NCI-H1105 (cell line): ENCODE measurements at places on chromosomes 4 and X.

GRCh38 chr4:104879367-104879766, 267.3 kb upstream of the TET2 start:
- no peak for DNase-seq

DNA sequence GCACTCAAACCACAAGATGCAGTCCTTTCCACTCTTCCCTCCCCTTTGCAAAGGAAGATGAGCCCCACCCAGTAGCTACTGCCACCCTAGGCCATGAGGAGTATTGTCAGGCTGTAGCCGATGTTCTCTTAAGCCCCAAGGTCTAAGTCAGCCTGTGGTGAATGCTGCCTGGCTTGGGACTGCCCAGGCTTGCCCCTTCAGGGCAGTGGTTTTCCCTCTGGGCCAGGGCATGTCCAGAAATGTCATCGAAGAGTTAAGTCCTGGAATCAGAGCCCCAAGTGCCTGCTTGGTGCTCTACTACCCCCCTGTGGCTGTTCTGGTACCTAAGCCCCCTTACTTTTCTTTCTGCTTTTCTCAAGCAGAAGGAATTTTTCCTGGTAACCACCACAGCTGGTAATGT, 11.8 kb upstream of the PGK1 start:
- DNase-seq = no peak

DNA sequence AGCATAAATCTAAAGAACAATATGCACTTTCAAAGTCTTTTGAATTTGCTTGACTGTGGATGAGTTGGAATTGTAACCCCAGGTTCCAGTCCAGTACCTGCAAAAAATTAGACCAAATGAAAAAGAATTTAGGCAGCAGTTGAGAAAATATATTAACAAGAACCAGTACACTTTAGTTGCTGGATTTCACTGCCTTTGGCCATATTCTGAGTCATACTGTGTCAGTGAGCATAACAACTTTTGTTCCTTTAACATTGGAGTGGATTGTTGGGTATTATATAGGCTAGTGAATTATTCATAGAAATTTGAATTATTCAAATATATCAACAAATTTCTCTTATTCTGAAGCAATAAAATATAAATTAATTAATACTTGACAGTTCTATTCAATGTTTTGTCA, 101.5 kb upstream of the SMAD1 start:
- no peak for DNase-seq

GRCh38 chr4:123587983-123588494, 191.4 kb downstream of the SPRY1 start:
- DNase-seq = no peak

DNA sequence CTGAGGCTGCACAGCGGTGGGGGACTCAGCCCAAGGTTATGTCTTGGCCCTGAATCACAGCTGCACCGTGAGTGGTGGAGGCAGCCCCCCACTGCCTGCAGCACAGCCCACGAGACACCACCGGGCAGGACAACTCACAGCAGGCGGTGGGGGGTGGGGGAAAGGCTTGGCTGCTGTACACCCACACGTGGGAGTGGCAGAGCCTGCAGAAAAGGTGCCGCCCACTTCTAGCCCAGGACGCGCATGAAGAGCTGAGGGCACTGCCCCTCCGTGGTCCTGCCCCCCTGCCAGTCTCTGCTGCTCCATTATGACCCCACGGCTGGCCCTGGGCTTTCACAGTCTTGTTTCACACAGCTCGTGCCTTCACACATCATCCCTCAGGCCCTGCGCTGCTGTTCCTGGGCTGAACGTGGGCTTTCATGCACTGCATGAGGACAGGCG, 40.8 kb downstream of the FGFRL1 start:
- no peak for DNase-seq

GRCh38 chr4:101973361-101973760, 182.8 kb downstream of the BANK1 start:
- DNase-seq = no peak

DNA sequence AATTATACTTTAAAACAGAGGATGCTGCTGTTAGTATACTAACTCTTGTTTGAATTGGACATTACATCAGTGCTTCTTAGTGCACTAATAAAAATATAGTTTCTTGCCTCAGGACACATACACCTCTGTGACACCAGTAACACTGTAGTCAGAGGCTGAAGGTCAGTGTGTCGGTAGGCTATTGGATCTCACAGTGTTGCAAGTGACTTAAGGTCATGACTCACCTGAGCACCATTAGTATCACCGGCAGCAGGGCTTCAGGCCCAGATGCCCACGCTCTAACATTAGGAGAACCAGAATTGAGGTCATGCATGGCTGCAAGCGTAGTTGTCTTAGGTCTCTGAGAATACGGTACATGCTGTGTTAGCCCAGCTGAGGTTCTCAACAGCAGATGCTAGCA, 15.2 kb downstream of the ETDC start:
- no peak for DNase-seq

- no peak for DNase-seq
Observed at GRCh38 chr4:21198683-21199082, 498.4 kb downstream of the PACRGL start.

DNA sequence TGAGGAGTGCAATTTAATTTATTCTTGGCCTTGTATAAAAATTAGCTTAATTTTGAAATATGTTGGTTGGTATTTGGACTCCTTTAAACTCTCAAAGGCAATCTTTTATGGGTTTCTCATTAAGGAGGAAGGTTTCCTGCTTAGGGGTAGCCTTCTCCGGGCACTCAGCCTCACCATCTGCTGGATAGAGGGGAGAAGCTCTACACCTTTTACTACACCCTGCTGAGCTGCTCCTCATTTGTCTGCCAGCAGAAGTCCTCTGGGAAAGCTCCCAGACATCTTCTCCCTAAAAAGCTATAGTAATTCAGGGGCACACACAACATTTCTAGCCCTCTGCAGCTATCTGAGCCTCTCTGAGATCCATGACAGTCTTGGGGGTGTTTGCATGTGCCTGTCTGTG, 179.1 kb downstream of the SOWAHB start:
- no peak for DNase-seq

- DNase-seq = no peak
Observed at GRCh38 chr4:2126309-2127043, 67.3 kb downstream of the NAT8L start.

- no peak for DNase-seq
Observed at GRCh38 chr4:168509786-168510185, 12.9 kb downstream of the PALLD start.

DNA sequence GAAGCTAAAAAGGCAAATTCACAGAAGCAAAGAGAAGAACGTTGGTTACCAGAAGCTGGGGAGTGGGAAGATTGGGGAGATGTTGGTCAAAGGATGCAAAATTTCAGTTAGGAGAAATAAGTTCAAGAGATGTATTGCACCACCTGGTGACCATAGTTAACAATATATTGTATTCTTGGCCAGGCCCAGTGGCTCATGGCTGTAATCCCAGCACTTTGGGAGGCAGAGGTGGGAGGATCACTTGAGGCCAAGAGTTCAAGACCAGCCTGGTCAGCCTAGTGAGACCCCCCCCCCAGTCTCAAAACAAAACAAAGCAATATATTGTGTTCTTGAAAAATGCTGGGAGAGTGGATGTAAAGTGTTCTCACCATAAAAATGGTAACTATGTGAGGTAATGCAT, 67.9 kb downstream of the TAB3 start:
- no peak for DNase-seq

DNA sequence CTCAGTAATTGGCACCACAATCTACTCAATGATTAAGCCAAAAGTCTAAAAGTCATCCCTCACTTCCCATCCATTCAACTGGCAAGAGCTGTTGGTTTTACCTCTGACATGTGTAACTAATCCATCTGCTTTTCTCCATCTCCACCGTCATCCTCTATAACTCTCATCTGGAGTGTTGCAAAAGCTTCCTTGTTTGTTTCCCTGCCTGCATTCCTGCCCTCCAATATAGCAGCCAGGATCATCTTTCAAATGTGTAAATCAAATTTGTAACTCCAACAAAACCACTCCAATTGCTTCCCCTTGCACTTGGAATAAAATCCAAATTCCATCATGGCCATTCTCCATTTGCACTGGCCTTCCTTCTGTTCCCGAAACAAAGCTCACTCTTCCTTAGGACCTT, 4.3 kb upstream of the PLAC8 start:
- DNase-seq = no peak

DNA sequence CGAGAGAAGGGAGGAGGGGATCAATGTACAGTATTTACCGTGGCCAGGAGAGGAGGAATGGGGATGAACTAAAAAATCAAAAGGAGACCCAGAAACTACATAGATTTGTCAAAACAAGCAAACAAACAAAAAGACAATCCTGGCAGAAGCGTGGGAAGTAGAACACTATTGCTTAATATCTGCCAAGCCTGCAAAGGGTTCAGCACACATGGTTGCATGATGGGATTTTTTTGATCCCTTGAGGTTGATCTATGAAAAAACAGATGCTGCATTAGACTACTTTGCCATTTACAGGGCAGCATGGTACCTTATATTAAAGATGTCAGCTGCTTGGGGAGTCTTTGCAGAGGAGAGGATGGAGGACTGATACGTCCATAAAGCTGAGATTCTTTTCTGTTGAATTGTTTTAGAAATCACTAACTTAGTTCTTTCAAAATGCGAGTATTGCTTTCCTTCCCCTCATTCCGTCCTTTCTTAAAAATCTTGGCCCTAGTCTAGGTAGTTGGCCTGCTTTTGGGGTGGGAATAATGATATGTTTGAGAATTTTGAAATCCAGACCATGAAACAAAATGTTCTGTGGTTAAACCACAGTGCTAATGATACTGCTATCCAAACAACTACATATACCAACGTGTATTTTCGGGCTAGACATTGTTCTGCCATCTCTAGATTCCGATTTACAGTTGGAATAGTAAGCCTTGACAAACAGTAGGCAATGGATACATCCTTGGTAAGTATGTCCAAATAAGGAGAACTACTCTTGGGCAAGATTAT, 39.6 kb upstream of the TMEM150C start:
- DNase-seq = no peak

GRCh38 chrX:149898554-149898953, 17.6 kb downstream of the MAGEA8 start:
- DNase-seq = no peak

GRCh38 chrX:148784856-148785255, 284.4 kb downstream of the AFF2 start:
- peak; percentile 99 for DNase-seq

DNA sequence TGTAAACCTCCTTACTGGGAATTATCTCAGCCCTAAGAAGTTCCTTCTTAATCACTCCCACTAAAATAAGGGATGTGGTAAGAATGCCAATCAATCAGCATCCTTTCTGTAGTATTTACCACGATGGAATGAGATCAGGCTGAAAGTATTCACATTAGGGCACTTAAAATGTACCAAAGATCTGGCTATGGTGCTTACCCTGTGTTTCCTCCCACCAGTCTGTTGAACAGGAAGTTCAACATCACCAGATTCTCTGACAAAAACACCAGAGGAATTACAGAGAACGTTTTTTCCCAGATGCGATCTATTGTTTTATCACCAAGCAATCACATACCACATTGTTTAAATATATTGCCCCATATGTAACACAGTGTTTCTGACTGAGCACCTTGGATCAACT, 2.1 kb upstream of the CLCN3 start:
- DNase-seq = no peak

DNA sequence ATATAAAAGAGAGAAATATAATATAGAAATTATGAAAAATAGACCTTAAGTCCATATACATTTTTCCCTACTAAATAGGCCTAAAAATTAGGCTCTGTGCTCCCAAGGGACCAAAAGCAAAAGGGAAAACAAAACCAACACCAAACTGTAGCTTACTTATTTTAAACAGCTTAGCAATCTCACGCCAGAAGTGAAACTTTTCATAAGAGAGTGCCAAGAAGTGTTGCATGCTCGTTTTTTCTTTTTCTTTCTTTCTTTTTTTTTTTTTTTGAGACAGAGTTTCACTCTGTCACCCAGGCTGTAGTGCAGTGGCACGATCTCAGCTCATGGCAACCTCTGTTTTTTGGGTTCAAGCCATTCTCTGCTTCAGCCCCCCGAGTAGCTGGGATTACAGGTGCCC, 250.4 kb downstream of the TMA16 start:
- DNase-seq = no peak

GRCh38 chrX:12567857-12568256, 223.4 kb upstream of the PRPS2 start:
- no peak for DNase-seq

- DNase-seq = no peak
Observed at GRCh38 chr4:184318852-184319251, 101.2 kb upstream of the ENPP6 start.

DNA sequence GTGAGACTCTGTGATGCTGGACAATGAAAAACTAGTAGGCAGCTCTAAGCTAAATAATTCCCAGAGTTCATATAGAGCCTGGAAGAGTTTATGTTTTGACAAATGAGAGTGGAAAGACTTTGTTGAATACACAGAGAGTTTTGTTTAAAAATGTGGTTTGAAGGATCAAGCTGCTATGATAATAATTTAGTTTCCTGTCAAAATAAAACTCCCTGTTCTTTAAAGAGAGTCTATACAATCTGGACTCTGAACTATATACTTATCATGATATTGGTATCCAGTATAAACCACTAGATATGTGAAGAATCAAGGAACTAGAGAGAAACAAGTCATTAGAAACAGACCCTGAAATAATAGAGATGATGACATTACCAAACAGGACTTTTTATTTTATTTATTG, 158.6 kb downstream of the C4orf33 start:
- DNase-seq = no peak

GRCh38 chr4:157818946-157819692, 353.7 kb downstream of the GASK1B start:
- DNase-seq = no peak

DNA sequence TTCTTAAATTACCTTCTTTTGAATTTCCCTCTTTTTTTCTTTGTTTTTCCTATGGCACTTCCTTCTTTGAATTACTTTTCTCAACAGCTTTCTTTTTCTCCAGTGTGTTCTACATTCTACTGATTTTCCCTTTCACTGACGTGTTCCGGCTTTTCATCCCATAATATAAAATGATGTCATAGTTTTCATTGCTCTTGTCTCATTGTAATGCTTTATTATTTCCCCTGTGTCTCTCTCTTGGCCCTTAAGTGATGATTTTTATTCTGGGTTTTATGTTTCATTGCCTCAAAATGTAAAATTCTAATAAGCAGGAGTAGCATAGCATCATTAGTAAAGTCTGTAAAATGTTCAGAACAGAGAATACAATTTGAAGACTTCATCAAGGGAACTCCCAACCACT, 299.3 kb downstream of the KCTD8 start:
- no peak for DNase-seq

DNA sequence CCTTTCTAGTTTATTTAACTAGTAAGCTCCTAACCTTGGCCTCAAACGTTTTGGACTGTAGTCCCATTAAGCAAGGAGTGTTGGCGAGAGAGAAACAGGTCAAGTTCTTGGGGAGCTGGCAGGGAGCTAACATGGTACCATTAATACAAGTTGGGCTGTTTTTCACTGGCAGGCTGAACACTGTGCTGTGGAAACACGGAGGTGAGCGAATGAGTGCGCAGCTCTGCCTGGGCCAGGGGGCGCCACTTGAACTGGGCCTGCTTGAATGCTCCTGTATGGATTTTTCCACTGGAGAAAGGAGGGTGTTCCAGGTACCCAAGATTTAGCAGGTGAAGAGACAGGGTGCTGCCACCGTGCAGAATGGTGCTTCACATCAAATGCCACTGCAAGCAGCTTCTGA, 7.4 kb upstream of the SMS start:
- no peak for DNase-seq
